Activated CD4-positive, alpha-beta T cell treated with anti-CD3 and anti-CD28 coated beads, Interleukin-2, amount 10 ng/mL, durations not matched to agents 7 days and 5 days (primary cell): ENCODE measurements at places on chromosomes 4 and X.
A peak's percentile ranks its signal among the peaks of the same experiment; 100 is the strongest.

DNA sequence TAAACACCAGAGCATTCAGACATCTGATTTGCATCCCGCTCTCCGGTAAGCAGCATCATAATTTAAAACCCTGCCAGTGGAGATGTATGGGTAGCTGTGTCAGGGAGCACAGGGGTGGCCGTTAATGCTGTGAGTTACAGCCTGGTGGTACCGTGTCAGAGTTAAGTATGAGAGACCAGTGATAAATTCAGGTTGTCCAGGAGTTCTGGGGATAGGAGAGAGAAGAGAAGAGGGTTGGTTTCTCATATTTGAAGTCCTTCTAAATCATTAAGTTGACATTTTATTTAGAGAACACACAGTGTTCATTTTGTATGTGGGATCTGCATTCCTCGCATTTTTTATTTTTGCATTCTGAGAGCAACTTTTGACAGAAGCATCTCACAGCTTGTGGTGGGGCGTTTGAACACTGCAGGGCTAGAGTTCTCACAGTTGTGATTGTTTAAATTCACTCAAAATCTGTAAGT lies 157.6 kb downstream of the DCLK2 start:
- DNase-seq = no peak

GRCh38 chr4:188160406-188160805 lies 21.2 kb downstream of the TRIML1 start:
- DNase-seq = no peak

- DNase-seq = no peak
Observed at GRCh38 chr4:130056286-130056685, 960.3 kb downstream of the C4orf33 start.

DNA sequence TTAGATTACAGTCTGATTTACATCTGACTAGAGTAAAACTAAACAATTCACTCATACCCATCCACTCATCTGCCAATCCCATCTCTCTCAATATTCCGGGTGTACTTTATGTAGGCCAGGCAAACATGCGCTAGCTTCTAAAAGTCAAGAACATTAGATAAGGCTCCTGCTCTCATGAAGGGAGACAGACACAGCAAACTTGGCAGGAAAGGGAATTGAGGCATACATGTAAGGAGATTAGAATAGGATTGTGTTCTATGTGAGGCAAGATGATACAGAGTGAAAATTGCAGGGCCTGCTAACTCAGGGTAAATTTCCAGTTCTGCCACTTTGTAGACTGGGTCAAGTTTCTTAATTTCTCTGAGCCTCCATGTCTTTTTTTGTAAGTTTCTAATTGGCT lies 135.8 kb downstream of the CDS1 start:
- no peak for DNase-seq

DNA sequence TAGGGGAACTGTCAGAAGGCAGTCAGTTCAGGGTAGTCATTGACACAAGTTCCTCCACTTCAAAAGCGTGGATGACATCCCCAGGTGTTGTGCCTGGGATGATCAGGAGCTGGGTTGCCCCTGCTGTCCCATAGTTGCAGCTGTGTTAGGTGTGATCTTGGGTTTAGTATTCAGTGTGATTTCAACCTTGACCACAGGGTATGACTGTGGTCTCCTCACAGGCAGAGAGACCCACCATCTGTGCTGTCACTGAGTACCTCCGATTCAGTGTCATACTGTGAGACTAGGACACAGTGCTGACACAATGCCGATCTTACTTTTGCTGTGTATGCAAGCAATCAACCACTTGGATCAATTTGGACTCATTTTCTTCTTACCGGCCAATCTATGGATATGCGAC lies 25.2 kb downstream of the FOXR2 start:
- DNase-seq = no peak

GRCh38 chr4:40165916-40166315 lies 30.9 kb upstream of the RHOH start:
- no peak for DNase-seq

- DNase-seq = no peak
Observed at GRCh38 chrX:14798805-14799397, 74.0 kb downstream of the FANCB start.

DNA sequence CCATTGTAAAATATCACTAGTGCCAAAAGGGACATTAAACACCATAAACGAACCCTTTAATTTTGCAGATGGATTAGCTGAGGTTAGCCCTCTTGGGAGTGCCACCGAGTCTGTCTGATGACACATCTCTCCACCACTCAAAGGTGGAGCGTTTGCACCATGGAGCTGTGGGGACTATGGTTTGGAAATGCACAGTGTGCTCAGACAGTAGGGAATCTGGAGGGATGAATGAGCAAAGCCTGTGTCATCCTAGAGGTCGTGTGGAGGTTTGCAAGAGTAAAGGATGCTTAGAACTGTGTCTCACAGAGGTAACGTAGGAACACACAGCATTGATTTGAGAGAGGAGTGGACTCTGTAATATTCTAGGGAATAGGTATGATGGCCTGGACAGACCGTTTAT lies 93.7 kb downstream of the CLNK start:
- no peak for DNase-seq

- peak; percentile 54 for DNase-seq
Observed at GRCh38 chrX:132023896-132024386, 839 bp downstream of the STK26 start.

DNA sequence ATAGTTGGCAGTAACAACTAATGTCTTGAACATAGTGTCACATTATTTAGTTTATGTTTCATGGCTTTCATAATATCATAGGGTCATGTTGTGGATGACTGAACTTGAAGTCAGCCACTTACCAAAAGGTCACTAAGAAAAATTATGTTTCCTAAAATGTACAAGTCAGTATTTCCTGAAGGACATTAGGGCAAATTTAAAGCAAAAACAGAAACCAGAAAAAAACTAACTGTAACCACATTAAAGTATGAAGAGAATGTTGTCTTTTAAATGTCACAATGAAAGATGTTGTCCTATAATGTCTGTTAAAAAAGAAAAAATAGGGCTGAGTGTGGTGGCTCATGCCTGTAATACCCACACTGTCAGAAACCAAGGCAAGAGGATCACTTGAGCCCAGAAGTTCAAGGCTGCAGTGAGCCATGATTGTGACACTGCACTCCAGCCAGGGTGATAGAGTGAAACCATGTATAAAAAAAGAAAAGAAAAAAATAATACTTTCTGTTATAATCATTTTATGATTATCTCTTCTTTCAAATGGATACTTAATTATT lies 55.8 kb downstream of the HHIP start:
- no peak for DNase-seq

- no peak for DNase-seq
Observed at GRCh38 chr4:36088542-36088941, 155.8 kb downstream of the ARAP2 start.

GRCh38 chr4:165096776-165097175 lies 15.9 kb downstream of the TMEM192 start:
- DNase-seq = peak; percentile 7

GRCh38 chr4:113447061-113447460 lies 314.5 kb downstream of the CAMK2D start:
- no peak for DNase-seq

DNA sequence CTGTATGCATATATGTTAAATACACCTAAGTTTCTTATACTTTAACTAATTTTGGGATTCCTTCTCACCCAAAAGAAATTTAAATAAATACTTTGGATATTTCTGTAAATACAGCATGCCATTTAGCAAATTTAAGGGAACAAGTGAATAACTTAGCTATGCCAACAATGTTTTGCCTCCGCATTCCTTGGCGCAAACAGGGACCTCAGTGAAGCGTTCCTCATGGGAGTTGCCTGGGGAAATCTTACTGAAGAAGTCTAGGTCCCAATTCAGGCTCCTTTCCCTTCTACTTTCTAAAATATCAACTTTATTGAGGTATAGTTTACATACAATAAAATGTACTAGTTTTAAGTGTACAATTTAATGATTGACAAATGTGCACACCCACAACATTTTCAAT lies 25.0 kb downstream of the COL4A5 start:
- no peak for DNase-seq

- DNase-seq = no peak
Observed at GRCh38 chr4:29058531-29058930, 1661.6 kb upstream of the PCDH7 start.

DNA sequence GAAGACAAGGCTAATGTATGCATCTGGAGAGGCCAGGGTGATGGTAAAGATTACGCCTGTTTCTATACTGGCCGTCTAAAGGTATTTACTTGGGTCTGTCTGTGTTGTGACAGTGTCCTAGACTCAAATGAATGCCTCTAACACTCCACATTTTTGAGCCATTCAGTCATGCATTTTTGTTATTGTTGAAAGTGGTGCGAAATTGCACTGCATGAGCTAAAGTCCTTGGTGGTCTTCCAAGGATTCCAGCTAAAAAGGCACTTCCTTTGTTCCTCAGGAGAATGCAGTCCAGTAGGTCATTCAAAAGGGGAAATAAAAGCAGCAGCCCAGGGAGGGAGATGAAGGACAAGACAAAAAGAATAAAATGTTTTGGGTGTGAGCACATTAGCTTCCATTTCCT lies 3.0 kb downstream of the GPC4 start:
- no peak for DNase-seq

- no peak for DNase-seq
Observed at GRCh38 chr4:165866019-165866650, 6.9 kb upstream of the TLL1 start.

GRCh38 chrX:85115252-85115651 lies 111.6 kb downstream of the APOOL start:
- DNase-seq = no peak

DNA sequence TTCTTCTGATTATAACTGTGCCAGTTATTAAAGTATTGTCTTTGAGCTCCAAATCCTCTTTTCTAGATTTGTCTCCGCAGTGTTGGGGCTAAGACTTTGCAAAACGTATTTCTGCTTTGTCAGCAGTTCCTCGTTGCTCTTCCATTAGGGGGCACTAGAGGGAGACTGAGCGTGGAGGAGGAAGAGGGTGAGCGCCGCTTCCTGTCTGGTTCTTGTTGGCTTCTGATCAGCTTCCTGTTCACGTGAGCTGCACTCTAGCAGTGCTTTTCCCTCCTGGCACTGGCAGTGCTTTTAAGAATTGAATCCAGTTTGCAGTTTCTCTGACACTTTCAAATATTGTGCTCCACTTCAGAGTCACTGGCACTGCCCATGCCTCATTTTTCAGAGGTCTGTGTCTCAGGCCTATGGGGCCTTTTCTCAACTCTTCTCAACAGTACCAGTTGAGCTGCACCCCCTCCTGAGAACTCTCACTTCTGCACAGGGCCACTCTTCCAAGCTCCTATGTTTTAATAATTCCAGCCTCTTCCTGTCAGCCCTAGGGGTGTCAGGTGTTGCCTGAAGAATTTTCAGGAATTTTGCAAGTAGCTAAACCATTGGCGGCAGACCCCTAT lies 54.4 kb upstream of the LCORL start:
- peak; percentile 64 for DNase-seq

DNA sequence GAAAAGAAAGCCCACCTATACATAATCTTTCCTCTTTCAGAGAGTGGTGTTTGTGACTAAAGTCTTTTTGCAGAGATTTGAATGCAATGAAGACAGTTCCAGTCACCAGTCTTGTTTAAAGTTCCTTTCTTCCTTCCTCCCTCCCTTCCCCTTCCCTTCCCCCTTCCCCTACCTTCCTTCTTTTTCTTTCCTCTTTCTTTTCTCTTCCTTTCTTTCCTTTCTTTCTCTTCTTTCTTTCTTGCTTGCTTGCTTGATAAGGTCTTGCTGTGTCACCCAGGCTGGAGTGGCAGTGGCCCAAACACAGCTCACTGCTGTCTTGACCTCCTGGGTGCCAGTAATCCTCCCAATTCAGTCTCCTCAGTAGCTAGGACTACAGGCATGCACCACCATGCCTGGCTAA lies 19.0 kb upstream of the ASB5 start:
- DNase-seq = no peak

DNA sequence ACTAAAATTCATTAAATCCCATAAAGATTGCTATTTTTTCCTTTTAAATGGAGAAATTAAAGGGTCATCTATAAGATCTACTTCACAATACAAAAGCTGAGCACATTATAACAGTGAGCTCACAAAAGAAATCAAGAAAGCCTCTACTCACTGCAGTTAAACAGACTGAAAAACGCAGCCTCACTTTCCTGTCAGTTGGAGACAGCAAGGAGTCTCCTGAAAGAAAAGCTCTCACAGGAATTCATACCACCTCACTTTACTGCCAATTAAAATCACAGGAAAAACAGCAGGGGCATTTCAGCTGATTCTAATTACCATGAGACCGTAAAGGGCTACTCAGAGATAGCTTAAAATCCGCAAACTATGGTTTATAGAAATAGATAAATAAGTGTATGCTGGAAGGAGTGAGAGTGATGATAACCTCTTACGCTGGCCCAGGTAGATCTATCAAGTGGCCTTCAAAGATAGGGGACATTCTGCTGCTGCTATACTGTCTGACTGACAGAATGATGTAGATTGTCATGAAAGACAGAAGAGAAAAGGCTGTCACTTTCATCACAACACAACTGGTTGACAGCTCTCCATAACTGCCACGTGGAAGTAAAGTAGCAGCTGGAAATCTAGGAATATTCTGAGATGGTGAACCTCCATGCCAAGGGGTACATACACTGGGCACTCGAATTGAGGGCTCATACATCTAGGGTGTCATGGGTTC lies 1333.7 kb upstream of the DIAPH2 start:
- DNase-seq = no peak

DNA sequence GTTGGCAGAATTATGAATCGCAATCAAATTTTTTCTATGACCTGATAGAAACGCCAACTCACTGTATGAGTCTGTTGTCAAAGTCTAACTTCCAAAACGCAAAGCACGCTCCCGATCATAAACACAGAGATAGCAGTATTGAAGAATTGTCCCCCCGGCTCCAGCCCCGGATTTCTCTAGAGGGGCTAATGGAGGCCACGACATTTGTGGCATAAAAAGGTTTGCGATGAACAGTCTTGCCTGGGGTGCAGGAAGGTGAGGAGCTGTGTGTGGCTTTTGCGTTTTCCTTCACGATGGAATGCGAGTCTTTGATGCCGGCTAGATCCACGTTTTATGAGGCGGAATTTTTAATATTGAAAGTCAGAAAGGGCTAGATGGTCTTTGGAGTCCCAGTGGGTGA lies 183.0 kb downstream of the CRLF2 start:
- DNase-seq = no peak

DNA sequence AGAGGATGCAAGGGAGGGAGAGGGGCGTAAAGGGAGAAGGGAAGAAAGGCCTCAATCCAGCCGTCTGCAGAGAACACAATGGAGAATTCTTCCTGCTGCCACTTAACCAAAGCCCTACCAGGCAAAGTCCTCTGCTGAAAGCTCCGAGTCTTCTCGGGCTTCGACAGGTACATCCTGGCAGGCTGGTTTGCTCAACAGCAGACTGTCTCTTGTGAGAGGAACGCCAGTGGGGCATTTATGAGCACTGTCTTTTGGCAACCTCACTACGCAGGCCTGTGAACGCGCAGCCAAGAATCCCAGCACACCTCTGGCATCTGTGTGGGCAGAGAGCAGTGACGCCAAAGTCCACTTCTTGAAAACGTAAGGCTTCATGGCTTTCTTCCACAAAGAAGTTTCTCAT lies 207.5 kb upstream of the FAM9B start:
- DNase-seq = no peak

DNA sequence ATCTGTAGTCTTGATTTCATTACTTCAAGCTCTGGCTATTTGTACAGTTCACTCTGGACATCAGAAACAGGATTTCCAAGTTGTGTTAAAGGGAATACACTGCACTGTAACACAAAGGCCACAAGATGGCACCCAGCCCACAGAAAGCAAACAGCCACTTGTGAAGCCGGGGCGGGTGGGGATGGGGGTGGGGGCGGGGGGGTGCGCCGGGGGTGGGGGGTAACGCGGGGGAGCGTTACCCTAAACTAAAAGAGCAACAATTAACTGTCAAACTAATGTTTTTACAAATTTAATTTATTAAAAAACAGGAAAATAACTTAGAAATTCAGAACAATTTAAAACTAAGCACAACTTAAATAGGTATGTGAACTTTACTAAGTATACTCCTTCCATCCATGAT lies 27.3 kb downstream of the PRDX4 start:
- DNase-seq = peak; percentile 55
